ENCODE measurements at places on chromosomes 11 and 22.

GRCh38 chr22:49962012-49962750, 1.6 kb downstream of the PIM3 start:
- DNase-seq = peak; percentile 96

GRCh38 chr11:112182867-112183266, 7.6 kb downstream of the BCO2 start:
- no peak for DNase-seq

- peak; percentile 73 for DNase-seq
Measured at GRCh38 chr11:125343718-125344131, 152.3 kb downstream of the FEZ1 start.

DNA sequence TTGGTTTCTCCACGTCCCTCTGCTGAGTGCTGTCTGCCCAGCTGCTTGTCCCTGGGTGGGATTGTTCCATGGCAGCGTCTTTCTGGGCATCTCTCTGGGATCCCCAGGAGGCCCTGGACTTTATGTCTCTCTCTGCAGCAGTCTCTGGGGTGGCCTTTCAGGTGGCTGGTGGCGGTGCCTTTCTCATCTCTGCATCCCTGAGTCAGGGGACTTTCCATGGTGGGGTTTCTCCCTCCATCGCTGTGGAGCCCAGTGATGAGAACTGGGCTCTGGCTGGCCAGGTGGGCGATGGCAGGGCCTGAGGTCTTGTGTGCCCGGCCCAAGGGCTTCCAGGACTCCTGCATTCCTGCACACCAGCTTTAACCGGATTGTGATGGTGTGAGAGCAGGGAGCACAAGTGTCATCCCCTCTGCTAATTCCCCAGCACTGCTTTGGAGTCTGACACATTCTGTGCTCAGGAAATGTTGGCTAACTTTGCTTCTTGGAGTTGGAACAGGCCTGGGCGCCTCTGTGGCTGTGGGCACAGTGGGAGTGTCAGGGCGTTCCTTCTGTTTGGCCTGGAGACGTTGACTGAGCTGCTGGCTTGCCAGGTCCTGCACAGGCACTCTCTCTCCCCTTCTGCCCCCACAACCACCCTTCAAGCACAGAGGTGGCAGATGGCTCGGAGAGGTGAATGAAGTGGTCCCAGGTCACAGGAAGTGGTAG, 27.9 kb downstream of the FAM83F start:
- DNase-seq = no peak

- DNase-seq = no peak
Measured at GRCh38 chr11:94224078-94224477, 80.3 kb upstream of the IZUMO1R start.

DNA sequence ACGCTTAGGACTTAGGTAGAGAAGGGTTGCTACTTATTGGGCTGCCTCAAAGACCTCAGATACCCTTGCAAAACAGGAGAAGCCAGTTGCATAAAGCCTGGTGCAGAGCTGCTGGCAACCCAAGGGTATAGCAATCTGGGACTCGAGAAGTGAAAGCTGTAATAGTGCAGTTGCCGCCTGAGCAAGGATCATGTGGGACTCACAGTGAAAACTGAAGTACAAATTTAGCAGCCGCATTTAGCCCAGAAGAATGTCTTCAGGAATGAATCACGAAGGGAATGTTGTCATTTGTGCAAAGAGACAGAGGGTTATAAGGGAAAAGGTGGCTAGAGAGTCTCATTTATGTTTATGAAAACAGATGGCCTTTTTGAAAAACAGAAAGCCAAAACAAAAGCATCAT, 267.2 kb downstream of the TENM4 start:
- DNase-seq = peak; percentile 62

DNA sequence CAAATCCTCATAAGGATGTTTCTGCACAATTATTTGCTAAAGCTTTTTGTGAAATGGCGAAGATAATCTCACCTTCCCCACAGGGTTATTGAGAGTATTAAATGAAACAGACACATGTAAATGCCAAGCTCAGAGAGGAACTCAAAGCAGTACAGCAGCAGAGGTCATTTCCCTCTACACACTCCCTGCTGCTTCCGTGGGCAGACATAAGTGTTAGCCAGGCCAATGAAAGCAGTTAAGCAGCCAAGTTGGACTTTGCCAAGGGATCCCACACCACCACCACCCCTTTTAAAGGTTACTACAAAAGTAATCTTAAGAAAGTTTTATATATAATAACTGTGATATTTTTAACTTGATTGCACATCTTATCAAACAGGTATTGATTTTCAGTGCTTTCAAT, 4.0 kb upstream of the FAM111A start:
- peak; percentile 42 for DNase-seq

- DNase-seq = peak; percentile 63
Measured at GRCh38 chr22:21952586-21953571, at the start of gene PPM1F. Gene PPM1F, minus strand, starts transcription at chr22:21952848. Its CDS starts 6,800 bp downstream, at chr22:21946048.

DNA sequence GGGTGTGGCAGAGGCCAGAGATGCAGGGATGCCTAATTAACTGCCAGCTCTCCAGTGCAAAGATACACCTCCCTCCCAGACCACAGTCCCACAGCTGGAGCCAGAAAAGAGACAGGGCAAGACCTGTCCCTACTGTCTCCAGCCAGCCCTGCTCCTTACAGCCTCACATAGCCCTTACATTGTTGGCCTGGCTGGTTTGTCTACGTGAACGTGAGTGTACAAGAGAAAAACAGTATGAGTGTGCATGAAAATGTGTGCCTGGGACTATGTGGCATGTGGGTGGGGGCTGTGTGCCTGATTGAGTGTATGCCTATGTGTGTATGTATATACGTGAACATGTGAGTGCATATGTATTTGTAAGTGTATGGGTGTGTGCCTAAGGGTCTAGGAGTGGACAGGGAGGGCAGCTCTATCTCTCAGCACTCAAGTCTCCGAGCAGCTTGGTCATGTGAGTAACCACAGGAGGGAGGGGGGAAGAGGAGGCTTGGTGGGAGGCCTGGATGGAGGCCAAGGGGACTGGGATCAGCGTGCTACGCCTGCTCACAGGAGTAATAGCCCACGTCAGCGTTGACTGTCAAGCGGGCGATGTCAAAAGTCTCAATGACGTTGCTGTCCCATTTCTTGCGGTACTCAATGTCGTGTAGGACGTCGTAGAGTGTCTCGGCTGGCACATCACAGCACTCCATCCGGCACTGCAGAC, 6.6 kb upstream of the ARAP1 start:
- peak; percentile 98 for DNase-seq

GRCh38 chr11:57361926-57362325, 19.0 kb downstream of the PRG3 start:
- DNase-seq = no peak

- no peak for DNase-seq
Measured at GRCh38 chr11:132373405-132374143, 1003.2 kb downstream of the NTM start.

DNA sequence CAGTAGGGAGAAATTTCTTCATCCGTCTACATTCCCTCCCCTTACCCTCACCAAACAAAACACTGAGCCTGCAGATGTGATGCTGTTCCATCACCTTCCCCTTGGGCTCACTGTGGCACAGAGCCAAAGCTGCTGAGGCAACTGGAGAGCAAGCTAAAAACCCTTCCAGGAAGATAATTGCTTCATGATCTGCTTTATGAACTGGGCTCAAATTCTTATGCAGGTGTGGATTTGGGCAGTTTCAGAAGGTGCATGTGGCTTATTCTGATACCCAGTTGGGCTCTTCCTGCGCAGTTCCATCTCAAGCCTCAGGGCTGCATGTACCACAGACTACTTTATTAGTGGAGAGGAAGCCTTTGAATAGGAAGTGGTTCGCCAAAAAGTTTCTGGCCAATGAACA, 58.3 kb downstream of the AAMDC start:
- DNase-seq = peak; percentile 81

DNA sequence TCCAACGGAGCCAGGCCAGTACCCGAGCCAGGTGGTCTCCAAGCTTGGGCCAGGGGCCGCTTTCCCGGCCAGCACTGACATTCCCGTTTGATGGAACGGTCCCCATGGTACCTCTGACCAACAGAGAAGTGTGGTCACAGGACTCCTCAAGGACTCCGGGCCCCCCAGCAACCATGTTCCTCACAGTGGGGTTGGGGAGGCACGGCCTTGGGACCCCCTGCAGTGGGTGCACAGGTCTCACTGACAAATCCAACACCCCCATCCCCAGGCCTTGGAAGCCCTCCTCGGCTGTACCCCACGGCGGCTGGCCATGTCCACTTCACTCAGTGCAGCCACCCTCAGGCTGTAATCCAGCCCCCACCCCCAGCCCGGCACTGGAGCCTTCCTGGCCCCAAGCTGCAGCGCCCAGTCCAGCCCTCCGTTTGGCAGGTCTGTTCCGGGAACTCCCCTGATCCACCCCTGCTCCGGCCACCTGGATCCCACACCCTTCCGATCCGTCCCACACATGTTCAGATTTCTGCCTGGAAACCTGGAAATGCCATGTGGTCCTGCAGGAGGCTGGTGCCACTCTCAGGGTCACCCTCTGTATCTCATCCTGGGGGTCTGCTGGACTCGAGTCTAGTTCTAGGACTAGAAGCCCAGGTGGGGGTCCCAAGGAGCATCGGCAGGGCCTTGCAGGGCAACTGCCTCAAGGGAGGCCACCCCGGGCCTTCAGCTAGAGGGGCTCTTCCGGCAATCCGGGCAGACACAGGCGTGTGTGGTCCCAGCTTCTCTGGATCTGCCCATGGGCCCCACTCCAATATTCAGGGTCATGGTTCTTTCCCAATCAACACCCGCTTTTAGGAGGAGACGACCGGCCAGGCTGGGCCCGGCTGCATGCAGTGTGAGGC, 26.6 kb downstream of the TBX1 start:
- no peak for DNase-seq

DNA sequence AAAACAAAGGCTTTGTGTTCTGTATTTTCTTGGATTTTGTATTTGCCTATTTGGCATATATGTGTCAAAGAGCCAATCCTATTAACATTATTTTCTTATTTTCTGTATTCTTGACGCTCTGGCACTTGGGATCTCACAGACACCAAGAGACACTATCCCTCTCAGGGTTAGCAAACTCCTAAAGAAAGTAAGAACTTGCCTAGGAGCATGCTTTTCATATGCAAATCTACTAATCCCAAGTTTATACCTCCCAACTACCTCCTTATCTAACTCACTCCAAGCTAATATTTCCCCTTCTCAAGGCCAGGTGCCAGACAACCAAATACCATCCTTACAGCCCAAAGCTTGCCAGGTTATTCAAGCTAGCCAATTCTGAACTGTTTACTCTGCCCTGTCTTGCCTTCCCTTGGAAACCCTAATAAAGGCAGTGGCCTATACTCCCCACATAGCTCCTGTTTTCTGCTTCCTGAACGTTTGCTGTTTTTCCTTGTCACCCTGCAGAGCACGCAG, 455.4 kb upstream of the ANO3 start:
- no peak for DNase-seq

GRCh38 chr22:31870890-31871289, 73.4 kb upstream of the YWHAH start:
- peak; percentile 81 for DNase-seq

GRCh38 chr22:26914519-26915185, 257.3 kb downstream of the MIAT start:
- DNase-seq = no peak

DNA sequence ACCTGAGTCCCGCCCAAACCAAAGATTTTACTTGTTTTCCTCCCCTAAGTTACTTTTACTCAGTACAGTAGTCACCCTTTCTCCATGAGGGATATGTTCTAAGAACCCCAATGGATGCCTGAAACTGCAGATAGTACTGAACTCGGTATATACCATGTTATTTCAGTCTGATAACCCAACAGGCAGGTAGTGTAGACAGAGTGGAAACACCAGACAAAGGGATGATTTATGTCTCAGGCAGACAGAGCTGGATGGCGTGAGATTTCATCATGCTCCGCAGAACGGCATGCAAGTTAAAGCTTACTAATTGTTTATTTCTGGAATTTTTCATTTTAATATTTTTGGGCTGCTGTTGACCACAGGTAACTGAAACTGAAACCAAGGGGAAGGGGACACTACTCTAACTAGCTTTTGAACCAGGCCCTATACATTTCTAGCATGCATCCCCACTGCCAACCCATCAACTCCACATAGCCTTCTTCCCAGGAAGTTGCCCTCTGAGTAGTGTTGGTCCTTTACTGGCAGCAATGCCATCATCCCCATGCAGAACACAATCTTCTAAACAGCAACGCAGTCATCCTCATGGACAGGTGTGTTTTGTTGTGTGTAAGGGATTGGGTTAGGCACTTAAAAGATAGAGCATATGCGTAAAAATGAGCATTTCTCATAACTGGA, 27.7 kb downstream of the CSRP3 start:
- DNase-seq = no peak

- peak; percentile 64 for DNase-seq
Measured at GRCh38 chr11:124633355-124633754, 10.7 kb downstream of the TBRG1 start.

DNA sequence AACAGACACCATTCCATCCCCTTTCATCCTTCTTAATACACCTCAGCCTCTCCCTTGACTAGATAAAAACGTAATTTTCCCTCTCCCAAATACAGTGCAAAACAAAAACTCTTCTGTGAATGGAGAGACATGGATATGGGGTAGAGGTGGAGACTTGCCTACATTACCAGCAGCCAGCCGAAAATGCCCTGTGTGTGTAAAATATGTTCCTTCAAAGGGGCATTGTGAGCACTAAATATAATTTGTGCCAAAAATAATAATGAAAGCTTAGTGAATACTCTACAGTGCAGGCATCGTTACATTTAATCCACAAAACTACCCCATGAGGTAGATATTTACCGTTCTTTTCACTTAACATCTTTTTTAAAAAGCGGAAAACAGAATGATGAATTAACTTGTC, 1.0 kb upstream of the TRIM44 start:
- no peak for DNase-seq

GRCh38 chr11:123477205-123477907, 47.3 kb downstream of the GRAMD1B start:
- no peak for DNase-seq

GRCh38 chr22:29434288-29434687, 4.1 kb upstream of the RFPL1 start:
- no peak for DNase-seq

DNA sequence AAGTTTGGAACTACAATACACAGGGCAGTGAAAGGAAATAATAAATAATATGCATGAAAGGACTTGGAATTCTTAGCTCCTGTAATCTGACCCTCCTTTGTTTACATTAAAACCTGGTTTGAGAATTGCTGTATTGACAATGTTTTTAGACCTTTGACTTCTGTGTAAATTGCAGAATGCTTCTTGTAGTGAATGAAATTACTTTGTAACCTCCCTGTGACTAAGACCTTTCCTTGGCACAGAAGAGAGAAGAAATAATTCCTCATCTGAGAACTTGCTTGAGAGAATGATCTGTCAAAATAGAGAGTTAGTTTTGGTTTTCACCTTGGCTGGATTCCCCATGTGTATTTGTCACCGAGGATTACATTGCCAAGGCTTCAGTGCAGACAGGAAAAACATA, 640.0 kb upstream of the ANO5 start:
- no peak for DNase-seq

GRCh38 chr11:43632181-43632580, 48.4 kb upstream of the HSD17B12 start:
- peak; percentile 39 for DNase-seq

GRCh38 chr11:15101072-15101709, 13.5 kb upstream of the INSC start:
- DNase-seq = peak; percentile 86

- DNase-seq = no peak
Measured at GRCh38 chr11:81072273-81072672, 1631.4 kb upstream of the TENM4 start.

- DNase-seq = peak; percentile 44
Measured at GRCh38 chr11:129209891-129210830, 18.0 kb upstream of the ARHGAP32 start.

- no peak for DNase-seq
Measured at GRCh38 chr22:26245001-26245400, 75.7 kb downstream of the SEZ6L start.

Measured in choroid plexus epithelial cell (primary cell).